Activated CD4-positive, alpha-beta T cell treated with anti-CD3 and anti-CD28 coated beads, Interleukin-2, amount 50 U/mL, for 16 hours (primary cell): ENCODE measurements at places on chromosomes 6 and 20.

DNA sequence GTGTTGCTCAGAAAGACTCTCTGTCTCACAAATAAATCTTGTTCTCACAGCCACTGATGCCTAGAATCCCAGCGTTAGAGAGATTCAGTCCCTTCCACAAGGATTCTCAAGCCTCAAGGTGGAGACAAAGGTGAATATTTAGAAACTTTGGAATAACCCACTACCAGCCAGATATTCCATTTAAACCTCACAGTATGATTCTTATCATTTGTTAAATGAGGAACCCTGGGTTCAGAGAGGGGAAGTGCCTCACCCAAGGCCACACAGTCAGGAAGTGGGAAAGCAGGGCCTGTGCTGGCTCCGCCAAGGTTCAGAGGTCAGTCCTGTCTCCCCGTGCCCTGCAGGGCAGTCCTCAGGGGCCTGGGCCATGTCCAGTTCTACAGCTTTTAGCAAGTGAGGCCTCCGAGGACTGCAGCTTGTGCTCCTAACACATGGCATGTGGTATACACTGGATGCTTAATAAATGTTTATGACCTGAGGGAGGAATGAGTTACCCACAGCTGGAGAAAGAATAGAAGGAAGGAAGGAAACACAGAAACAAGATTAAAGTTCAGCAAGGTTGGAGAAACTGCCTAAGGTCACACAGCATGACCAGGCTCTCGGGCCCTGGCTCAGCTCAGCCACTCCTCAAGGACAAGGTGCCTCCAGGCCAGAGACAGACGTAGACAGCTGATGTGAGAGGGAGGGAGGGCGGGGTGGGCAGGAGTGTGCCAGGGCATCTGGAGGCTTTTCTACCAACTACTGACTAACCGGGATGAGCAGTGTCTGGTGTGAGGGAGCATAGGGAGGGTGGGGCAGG lies 3.9 kb upstream of the TGM2 start:
- no peak for DNase-seq

- no peak for DNase-seq
Measured at GRCh38 chr6:96470296-96470695, 51.3 kb upstream of the UFL1 start.

GRCh38 chr20:41935259-41935791 lies 317.1 kb upstream of the CHD6 start:
- no peak for DNase-seq

DNA sequence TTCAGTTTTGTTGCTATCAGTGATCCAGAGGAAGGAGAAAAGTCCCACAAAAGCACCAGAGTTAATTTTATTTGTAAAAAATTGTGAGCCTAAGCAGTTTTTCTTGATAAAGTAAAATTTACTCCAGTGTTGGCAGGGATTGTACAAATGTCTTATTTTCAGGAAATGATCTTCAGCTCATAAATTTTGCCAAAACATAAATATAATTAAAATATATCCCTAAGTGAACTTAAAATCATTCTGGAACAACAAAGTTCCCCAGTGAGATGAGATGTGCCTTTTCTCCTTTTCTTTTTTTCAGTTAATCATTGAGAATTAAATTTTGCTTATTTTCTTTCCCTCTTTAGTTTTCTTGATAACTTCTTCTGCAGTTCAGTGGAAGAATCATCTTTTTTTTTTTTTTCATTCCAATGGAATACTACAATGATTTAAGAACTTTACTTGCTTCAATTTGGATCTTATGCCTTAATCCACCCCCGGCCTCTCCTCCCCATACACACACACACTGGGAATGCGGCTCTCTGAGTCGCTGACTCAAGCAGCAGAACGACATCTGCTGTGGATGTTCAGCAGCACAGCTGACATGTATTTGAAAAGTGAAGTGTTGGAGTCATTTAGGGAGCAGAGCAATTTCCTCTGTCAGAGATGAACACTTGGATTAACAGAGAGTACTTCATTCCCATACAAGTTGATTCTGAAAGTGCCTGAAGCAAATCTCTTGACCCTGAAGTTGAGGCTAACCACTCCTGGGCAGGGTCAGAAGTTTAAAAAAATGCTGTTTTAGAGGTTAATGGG lies 27.7 kb upstream of the LAMA4 start:
- no peak for DNase-seq

- no peak for DNase-seq
Measured at GRCh38 chr6:138800377-138801150, 4.7 kb downstream of the ECT2L start.
